ENCODE measurements at places on chromosomes 12 and 14.
A peak's percentile ranks its signal among the peaks of the same experiment; 100 is the strongest.

GRCh38 chr12:54036620-54037359 lies 3.9 kb downstream of the HOXC5 start:
- no peak for DNase-seq

DNA sequence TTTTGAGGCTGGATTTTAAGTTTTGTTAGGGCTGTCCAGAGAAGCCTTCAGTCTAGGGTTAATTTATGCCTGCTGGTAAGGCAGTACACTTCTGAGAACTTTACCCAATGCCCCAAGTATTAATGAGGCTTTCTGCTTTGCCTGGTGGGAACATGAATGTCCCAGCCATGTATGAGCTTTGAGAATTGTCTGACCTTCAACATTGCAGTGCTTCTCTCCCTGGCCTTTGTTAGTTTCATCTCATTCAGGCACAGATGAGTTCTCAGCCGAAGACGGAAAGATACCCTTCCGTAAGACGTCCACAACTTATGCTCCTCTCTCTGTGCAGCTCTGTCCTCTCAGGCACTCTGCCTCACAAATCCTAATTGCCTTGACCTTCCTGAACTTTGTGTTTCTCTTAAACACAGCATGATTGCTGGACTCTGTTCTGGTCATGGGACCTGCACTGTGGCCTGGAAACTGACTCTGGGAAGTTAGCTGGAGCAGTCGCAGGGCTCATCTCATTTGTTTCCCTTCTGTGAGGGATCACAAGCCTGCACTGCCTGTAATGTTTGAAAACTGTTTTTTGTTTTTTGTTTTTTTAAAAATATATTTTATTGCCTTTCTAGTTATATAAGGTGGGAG lies 15.7 kb downstream of the CHPT1 start:
- no peak for DNase-seq

DNA sequence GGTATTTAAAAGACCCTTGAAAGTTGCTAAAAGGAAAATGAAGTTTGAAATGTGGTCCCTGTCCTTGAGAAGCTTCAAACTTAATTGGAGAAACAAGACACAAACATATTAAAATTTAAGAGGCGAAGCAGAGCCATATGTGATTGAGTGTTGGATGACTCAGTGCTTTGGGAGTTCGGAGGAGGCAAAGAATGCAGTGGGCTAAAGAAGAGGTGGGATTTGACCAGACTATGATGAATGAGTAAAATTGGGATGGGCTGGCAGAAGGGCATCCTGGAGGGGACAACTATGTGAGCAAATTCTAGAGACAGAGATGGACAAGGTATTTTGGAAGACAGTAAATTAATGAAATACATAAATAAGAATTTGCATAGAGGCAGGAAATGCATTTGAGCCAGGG lies 358.6 kb downstream of the EGLN3 start:
- no peak for DNase-seq

GRCh38 chr14:75495399-75495798 lies 26.9 kb upstream of the BATF start:
- no peak for DNase-seq

DNA sequence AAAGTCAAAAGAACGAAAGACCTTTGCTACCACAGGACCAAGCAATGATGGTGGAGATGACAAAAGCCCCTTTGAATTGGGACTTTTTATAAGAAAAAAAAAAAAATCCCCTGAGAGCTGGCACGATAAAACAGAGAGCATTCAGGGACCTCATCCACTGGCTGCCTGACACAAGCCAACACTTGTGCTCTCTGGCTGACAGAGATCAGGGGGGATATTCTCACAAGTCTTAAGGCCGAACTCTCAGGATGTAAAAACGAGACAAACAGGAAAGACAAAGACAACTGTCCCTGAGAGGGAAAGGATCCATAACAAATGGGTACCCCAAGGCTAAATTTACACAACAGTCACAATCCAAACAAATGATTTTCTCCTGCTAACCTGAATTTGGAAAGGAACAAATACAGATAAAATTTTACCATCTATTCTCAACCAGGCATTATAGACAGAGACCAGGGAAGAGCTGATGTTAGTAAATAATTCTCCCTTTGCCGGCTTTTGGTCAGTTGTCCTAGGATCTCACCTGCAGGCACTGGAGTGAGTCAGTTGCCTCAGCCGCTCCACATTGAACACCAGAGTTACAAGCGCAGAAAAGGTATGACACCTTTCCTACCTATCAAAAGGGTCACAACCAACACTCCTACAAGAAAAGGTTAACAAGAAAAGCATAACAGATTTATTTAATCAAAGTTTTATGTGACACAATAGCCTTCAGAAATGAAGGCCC lies 37.9 kb upstream of the GARIN6 start:
- DNase-seq: no peak

- no peak for DNase-seq
Measured at GRCh38 chr12:1829306-1829900, 9.0 kb downstream of the LRTM2 start.

GRCh38 chr14:91327250-91327595 lies 82.7 kb upstream of the GPR68 start:
- DNase-seq: no peak

DNA sequence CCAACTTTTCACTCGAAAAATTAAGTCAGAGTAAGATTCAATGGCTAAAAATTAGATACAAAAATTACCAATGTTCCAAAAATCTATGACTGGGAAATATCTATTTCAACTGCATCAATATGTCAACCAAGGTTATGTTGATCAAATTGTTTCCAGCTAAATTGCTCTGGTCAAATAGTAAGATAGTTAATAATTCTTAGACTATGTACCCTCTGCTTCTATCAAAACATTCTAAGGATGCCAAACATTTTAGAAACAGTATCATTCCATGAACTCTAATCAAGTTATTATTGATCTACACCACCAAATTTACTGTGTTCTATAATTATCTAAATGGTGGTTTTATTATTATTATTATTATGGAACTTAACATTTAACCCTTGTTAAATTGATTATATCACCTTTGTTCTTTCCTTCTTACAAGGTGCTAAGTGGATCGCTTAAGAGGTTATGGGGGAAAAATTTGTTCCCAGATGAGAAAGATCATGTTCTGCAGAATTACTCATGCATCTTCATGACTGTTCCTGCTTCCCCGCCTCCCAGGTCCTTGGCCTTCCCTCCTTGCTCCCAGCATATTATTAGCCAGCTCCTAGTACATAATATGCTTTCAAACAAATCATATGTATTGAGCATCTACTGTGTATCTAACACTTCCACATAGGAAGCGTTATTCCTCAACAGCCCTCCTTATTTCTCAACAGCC lies 240.5 kb upstream of the KRR1 start:
- DNase-seq: no peak

GRCh38 chr14:96888158-96888557 lies 91.0 kb downstream of the VRK1 start:
- no peak for DNase-seq

DNA sequence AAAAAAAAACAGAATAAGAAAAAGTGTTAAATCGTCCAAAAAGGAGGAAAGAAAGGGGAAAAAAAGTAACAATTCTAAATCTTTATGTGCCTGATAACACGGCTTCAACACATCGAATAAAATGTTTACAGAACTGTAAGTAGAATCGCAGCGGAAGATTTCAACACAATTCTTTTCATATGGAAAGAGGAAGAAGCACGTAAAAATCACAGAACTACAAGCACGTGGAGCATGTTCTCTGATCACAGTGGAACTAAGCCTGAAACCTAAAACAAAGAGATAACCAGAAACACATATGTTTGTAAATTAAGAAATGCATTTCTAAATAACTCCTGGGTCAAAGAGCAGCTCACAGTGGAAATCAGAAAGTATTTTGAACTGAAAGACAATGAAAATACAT lies 8.7 kb downstream of the CLEC7A start:
- DNase-seq: no peak

- no peak for DNase-seq
Measured at GRCh38 chr12:4275870-4276301, 2.3 kb downstream of the CCND2 start.

GRCh38 chr12:113862590-113863454 lies 103.3 kb downstream of the RBM19 start:
- no peak for DNase-seq

DNA sequence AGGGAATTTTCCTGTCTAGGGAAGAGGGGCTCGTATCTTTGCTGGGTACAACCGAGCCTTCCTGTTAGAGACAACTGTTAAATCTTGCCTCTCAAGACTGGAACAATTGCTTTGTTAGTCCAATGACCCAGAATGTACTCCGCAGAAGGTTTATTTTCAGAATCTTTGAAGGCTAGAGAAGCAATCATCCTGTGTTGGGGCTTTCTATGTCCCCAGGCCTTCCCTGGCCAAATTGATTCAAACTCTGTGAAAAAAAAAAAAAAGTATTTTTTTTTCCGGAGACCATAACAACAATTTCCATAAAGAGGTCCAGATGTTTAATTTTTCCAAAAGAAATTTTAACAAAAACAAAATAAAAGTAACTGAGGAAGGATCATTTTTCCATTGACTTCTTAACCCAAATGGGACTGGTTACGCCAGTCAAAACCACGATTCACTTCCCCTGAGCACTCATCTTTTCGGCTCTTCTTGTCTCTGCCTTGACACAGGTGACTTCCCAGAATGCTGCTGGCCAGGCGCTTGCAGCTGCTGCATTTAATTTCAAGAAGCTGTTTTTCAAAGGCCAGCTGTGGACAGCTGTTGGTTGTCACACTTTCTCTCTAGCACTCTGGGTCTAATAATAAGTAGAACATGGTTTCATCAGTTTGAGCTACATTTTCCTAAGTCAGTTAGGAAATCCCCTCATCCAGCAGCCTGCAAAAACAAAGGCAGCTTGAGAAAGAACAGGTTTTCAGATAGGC lies 81.6 kb upstream of the MANSC4 start:
- peak; percentile 13 for DNase-seq

GRCh38 chr12:89655841-89656240 lies 52.8 kb downstream of the ATP2B1 start:
- DNase-seq: no peak

- DNase-seq: no peak
Measured at GRCh38 chr12:42908712-42909111, 319.2 kb upstream of the PRICKLE1 start.

- no peak for DNase-seq
Measured at GRCh38 chr12:53988541-53989226, 3.7 kb downstream of the HOXC10 start.

DNA sequence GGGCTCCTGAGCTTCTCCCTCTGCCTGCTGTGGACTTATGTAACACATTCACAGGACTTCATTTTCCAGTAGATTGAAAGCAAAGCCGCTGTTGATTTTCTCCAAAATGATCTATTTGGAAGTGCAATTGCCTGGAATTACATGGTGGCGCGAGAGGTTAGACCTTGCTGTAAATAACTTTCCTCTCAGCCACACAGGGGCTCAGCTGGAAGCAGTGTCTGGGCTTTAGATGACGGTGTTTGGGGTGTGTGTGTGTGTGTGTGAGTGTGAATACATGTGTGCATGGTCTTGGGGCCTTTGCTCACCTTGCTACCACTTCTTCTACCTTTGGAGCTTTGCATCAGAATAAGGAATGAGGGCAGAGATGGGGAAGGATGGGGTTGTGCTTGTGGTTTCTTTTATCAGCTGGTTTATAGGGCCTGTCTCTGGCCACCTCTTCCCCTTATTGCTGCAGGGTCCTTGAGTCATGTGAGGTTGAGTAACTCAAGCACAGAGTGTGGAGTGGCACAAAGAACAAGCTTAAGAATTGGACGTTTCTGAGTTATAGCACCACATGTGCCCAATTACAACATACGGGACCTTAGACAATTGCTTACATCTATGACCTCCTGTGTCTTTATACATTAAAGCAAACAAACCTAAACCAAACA lies 280.6 kb downstream of the NRXN3 start:
- DNase-seq: no peak
